A549 treated with RU486 at 1 μM for 4 hours (cell line): ENCODE measurements at places on chromosomes 6 and 20. TPM values are rescaled to one million over a fixed set of nuclear protein-coding genes. Genes with fewer than 3 reads are reported as not detected.

Gene TFAP2A
- 14.4 to 18.4 TPM (median 17.4 TPM) in 5 replicates for total RNA-seq

Gene ZBTB24
- 3.1 to 5.2 TPM (median 4.5 TPM) in 5 replicates for total RNA-seq

Gene HTR1E
- not detected in 5 replicates for total RNA-seq

Gene SLC22A16
- not detected in 5 replicates for total RNA-seq

Gene COL9A1
- total RNA-seq = not detected in 5 replicates

Gene SLC22A2
- 0.10 to 0.23 TPM in 2 of 5 replicates, not detected in the others for total RNA-seq

Gene VWA7
- total RNA-seq = 1.2 to 2.0 TPM (median 1.7 TPM) in 5 replicates

Gene MLIP
- not detected in 5 replicates for total RNA-seq

Gene TFAP2D
- total RNA-seq = not detected in 5 replicates

Gene HSPA1L
- 1.2 to 1.5 TPM (median 1.2 TPM) in 5 replicates for total RNA-seq

Gene B3GAT2
- total RNA-seq = 0.01 to 0.04 TPM (median 0.02 TPM) in 4 of 5 replicates, not detected in the other

Gene THEMIS
- total RNA-seq = not detected in 5 replicates

Gene STX11
- total RNA-seq = 1.8 to 2.9 TPM (median 2.0 TPM) in 5 replicates

Gene ARFGEF3
- 0.33 to 0.61 TPM (median 0.56 TPM) in 5 replicates for total RNA-seq

Gene DEFB132
- not detected in 5 replicates for total RNA-seq

Gene PAK5
- total RNA-seq = not detected in 5 replicates

Gene HLA-DOB
- total RNA-seq = 0.13 to 0.21 TPM (median 0.13 TPM) in 3 of 5 replicates, not detected in the others

Gene GPX5
- total RNA-seq = not detected in 5 replicates

Gene CRISP2
- total RNA-seq = not detected in 5 replicates

Gene FKBP5
- 10.9 to 15.2 TPM (median 12.7 TPM) in 5 replicates for total RNA-seq

Gene GSTA4
- total RNA-seq = 5.4 to 11.1 TPM (median 8.7 TPM) in 5 replicates

Gene TSHZ2
- not detected in 5 replicates for total RNA-seq

Gene RBCK1
- 101 to 145 TPM (median 138 TPM) in 5 replicates for total RNA-seq

Gene ELOVL4
- 1.2 to 1.9 TPM (median 1.6 TPM) in 5 replicates for total RNA-seq

Gene BANF2
- not detected in 5 replicates for total RNA-seq

Gene CD24
- 180 to 282 TPM (median 255 TPM) in 5 replicates for total RNA-seq

Gene TBXT
- total RNA-seq = not detected in 5 replicates

Gene TNF
- 0.10 to 0.19 TPM in 2 of 5 replicates, not detected in the others for total RNA-seq

Gene ESF1
- 19.2 to 34.1 TPM (median 23.5 TPM) in 5 replicates for total RNA-seq

Gene SOX18
- total RNA-seq = 1.3 to 2.8 TPM (median 2.5 TPM) in 5 replicates

Gene HCRTR2
- total RNA-seq = not detected in 5 replicates

Gene TP53TG5
- not detected in 5 replicates for total RNA-seq

Gene MYCT1
- total RNA-seq = 0.03 to 0.13 TPM (median 0.09 TPM) in 4 of 5 replicates, not detected in the other

Gene BNIP5
- not detected in 5 replicates for total RNA-seq

Gene ZBTB46
- total RNA-seq = 0.46 to 0.96 TPM (median 0.71 TPM) in 5 replicates

Gene OLIG3
- total RNA-seq = not detected in 5 replicates

Gene HLA-F
- 3.5 to 5.1 TPM (median 4.4 TPM) in 5 replicates for total RNA-seq
